Daoy (cell line): ENCODE measurements at places on chromosomes 1 and 21. TPM values are rescaled to one million over a fixed set of nuclear protein-coding genes. Genes with fewer than 3 reads are reported as not detected.

Gene HSPA6
- 0.29 and 0.48 TPM in 2 replicates for total RNA-seq

Gene SPRR4
- total RNA-seq = not detected in 2 replicates

Gene HP1BP3
- total RNA-seq = 143 and 153 TPM in 2 replicates

Gene EFCAB14
- total RNA-seq = 34.3 and 45.9 TPM in 2 replicates

Gene LCE6A
- not detected in 2 replicates for total RNA-seq

Gene MCM3AP
- total RNA-seq = 72.7 and 100.0 TPM in 2 replicates

Gene DNAH14
- total RNA-seq = 32.5 and 56.2 TPM in 2 replicates

Gene TCHHL1
- not detected in 2 replicates for total RNA-seq

Gene CRTC2
- total RNA-seq = 7.2 and 10.1 TPM in 2 replicates

Gene ITLN1
- 0.11 TPM in 1 of 2 replicates, not detected in the other for total RNA-seq

Gene RHOC
- total RNA-seq = 443 and 466 TPM in 2 replicates

Gene RGS4
- total RNA-seq = 68.6 and 81.8 TPM in 2 replicates

Gene TNFRSF14
- total RNA-seq = 9.0 and 12.1 TPM in 2 replicates

Gene ATP1A2
- total RNA-seq = not detected in 2 replicates

Gene KHDC4
- total RNA-seq = 45.8 and 58.2 TPM in 2 replicates

Gene HSF2BP
- total RNA-seq = 2.7 and 3.5 TPM in 2 replicates

Gene KMO
- total RNA-seq = 0.17 and 17.1 TPM in 2 replicates

Gene PCP4L1
- 0.06 TPM in 1 of 2 replicates, not detected in the other for total RNA-seq

Gene CLDN19
- not detected in 2 replicates for total RNA-seq

Gene FLG
- total RNA-seq = 0.24 and 0.34 TPM in 2 replicates

Gene FCGR1A
- not detected in 2 replicates for total RNA-seq

Gene HES3
- total RNA-seq = not detected in 2 replicates

Gene PDPN
- total RNA-seq = 19.6 and 30.1 TPM in 2 replicates

Gene STYXL2
- not detected in 2 replicates for total RNA-seq

Gene NBPF4
- total RNA-seq = 0.46 TPM in 1 of 2 replicates, not detected in the other

Gene IGSF8
- 26.0 and 27.6 TPM in 2 replicates for total RNA-seq

Gene NLRP3
- total RNA-seq = 3.8 and 4.6 TPM in 2 replicates

Gene SUSD4
- 26.9 and 29.0 TPM in 2 replicates for total RNA-seq

Gene TGFBR3
- total RNA-seq = 1.6 and 20.5 TPM in 2 replicates

Gene CERS2
- 74.1 and 105 TPM in 2 replicates for total RNA-seq

Gene LINGO4
- not detected in 2 replicates for total RNA-seq

Gene CD52
- not detected in 2 replicates for total RNA-seq

Gene IRF6
- total RNA-seq = not detected in 2 replicates

Gene IER5
- total RNA-seq = 20.3 and 22.3 TPM in 2 replicates

Gene BNIPL
- 0.57 and 0.60 TPM in 2 replicates for total RNA-seq

Gene RGS18
- total RNA-seq = not detected in 2 replicates

Gene ZMPSTE24
- total RNA-seq = 67.4 and 72.9 TPM in 2 replicates

Gene AQP10
- not detected in 2 replicates for total RNA-seq

Gene GPR3
- total RNA-seq = 0.80 and 2.0 TPM in 2 replicates

Gene PGBD5
- 1.0 and 3.6 TPM in 2 replicates for total RNA-seq

Gene CDCA8
- 33.6 and 44.3 TPM in 2 replicates for total RNA-seq

Gene LRRC38
- total RNA-seq = not detected in 2 replicates

Gene GFI1
- total RNA-seq = 0.06 and 0.30 TPM in 2 replicates

Gene CXADR
- total RNA-seq = 5.1 and 7.4 TPM in 2 replicates

Gene LCE1B
- not detected in 2 replicates for total RNA-seq

Gene SNX7
- 75.5 and 81.5 TPM in 2 replicates for total RNA-seq

Gene ANKRD34A
- total RNA-seq = 0.63 TPM in 1 of 2 replicates, not detected in the other

Gene ATF3
- total RNA-seq = 17.8 and 37.4 TPM in 2 replicates

Gene CELA2B
- not detected in 2 replicates for total RNA-seq

Gene RNU1-1
- total RNA-seq = 306 and 832 TPM in 2 replicates

Gene GPR153
- total RNA-seq = 3.0 and 6.3 TPM in 2 replicates
